ENCODE measurements at places on chromosomes 2 and 18.

- no peak for ATAC-seq
These were observed 141.1 kb downstream of the CELF4 start for GRCh38 chr18:37424507-37424906.

DNA sequence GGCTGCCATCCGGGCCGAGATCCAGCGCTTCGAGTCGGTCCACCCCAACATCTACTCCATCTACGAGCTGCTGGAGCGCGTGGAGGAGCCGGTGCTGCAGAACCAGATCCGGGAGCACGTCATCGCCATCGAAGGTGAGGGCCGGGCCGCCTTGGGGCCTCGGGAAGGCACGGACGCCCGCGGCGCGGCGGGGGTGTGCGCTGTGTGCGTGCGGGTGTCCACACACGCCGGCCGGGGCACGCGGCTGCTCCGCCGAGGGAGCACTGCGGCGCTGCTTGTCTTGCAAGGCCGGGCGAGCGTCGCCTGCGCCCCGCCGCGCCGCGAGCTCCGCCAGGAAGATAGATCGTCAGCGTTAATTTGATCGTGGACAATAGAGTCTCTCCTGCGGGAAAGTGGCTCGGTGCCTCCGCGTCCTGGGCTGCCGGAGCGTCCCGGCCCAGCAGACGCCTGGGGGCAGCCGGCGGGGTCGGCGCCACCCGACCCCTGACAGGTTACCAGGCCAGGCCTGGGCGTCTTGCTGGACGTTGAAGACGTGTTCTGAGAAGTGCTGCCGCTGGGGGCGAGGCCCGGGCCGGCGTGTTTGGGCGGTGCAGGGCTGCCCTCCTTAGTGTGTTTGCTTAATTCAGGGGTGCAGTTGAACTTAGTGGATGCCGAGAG lies 1.0 kb downstream of the AGAP1 start:
- ATAC-seq: peak; percentile 2

- peak; percentile 2 for ATAC-seq
These were observed at the start of gene B4GALT6 for GRCh38 chr18:31684279-31685096. Gene B4GALT6 (minus strand): TSS chr18:31684581. CDS start chr18:31684426, 155 bp downstream.

- ATAC-seq: no peak
These were observed 518.5 kb downstream of the TSN start for GRCh38 chr2:122273785-122274419.

DNA sequence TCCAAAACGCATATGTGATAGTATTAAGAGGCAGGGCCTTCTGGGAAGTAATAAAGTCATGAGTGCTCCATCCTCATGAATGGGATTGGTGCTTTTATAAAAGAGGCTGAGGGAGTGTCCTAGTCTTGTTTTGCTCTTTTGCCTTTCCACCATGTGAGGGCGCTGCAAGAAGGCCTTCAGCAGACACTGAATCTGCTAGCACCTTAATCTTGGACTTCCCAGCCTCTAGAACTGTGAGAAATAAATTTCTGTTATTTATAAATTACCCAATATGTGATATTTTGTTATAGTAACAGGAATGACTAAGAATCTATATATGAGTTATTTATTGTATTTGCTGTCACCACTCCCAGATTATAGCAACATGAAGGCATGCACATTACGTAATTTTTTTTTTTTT lies 63.5 kb downstream of the PLA2R1 start:
- no peak for ATAC-seq

DNA sequence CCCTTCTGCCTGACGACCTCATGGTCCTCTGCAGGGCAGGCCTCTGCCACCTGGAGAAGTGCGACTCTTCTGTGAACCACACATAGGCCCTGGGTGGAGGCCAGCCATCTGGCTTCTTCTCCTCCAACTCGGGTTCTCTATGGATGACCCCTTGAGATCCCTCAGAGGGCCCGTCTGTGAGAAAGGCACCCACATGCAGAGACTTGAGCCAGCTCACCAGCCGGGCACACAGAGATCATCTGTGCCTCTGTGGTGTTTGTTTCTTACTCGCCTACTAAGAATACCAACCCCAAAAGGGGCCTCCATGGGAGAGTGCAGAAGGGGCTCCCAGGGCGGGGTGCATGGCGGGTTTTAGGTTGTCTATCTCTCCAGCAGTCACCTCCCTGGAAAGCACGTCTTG lies 176.5 kb upstream of the SALL3 start:
- ATAC-seq: no peak

GRCh38 chr2:144924827-144925226 lies 404.9 kb upstream of the ZEB2 start:
- no peak for ATAC-seq

DNA sequence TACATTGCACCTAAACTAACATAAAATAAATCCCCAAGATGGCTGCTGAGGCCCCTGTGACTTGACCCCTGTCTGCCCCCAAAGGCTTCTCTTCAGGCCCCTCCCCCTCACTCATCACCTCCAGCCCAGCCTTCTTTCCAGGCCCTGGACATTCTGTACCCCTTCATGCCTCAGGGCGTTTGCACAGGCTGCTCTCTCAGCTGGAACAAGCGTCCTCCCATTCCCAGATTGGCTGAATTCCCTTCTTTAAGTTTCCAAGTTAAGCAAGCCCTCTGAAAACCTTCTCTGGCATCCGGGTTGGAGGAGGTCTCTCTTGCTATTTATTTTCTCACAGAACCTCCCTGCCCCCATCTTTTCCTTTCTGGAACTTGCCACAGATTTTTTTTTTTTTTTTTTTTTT lies 165.2 kb upstream of the BCL2L11 start:
- ATAC-seq: no peak
